ENCODE measurements at places on chromosomes 4 and X.

- no peak for DNase-seq
Observed at GRCh38 chr4:11468901-11469300, 40.2 kb upstream of the HS3ST1 start.

DNA sequence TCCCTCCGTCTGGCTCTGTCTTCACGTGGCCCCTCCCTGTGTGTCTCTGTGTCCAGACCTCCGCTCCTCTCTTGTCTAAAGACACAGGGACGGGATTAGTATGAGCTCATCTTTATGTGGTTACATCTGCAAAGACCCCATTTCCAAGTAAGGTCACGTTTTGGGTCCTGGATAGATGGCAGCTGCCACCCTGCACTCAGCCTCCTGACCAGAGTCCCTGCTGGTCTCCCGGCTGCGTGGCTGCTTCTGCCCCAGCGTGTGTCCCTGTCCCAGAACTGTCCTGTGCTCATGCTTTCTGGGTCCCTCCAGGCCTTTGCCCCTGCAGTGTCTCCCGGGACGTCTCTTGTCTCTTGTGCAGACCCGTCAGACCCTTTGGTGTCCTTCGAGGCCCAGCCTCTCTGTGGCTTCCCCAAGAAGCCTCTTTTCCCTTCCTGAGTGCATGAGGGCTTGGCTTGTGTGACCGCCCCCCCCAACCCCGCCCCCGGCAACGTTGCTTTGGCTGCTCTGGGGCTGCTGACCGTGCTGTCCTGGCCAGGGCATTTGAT lies 107.3 kb downstream of the PSAPL1 start:
- no peak for DNase-seq

DNA sequence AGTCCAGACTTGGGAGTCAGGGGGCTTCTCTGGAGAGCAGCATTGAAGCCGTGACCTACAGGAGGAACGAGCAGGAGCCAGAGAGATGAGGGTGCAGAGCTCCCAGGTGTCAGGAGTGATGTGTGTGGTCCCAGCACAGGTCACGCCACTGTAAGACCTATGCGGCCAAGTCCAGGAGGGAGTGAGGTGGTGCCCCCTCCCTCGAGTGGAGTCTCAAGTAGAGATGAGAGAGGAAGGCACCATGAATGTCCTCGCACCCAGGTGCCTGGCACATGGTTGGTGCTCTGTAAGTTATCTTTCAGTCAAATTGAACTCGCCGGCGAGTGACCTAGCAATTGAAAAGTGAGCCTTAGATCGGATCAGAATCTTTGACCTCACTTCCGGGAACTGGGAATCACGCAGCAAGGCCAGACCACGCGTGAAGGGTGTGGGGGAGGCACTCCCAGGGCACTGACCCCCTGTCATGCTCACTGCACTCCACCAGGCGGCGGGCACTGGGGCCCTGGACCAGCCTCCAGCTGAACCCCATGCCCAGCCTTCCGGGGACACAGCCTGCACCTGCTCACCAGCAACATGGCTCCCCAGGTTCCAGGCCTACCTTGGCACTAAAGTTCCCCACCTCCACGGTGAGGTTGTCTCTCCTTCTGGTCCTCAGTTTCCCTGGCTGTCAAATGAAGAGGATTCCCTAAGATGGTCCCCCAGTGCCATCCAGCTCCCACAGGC lies 127.4 kb downstream of the HMX1 start:
- no peak for DNase-seq

GRCh38 chrX:132592880-132593279 lies 104.0 kb upstream of the MBNL3 start:
- DNase-seq = peak; percentile 4

GRCh38 chr4:127920521-127920920 lies 39.8 kb downstream of the PLK4 start:
- no peak for DNase-seq

DNA sequence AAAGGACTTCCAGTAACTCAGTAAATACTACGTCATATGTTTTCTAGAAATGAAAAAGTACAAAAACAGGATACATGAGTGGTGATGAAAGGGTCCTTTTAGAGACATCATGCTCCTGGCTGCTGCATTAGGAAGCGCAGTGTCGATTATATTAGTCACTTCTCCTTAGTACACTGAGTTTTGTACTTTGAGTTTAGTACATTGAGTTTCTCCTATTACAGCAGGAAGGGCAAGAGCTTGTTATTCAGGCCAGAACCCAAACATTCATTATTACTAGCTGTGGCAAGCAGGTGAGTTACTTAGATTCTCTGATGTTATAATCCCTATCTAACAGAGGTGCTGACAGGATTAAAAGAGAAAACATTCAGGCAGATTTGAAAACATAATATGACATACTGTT lies 21.3 kb downstream of the RPGR start:
- no peak for DNase-seq

DNA sequence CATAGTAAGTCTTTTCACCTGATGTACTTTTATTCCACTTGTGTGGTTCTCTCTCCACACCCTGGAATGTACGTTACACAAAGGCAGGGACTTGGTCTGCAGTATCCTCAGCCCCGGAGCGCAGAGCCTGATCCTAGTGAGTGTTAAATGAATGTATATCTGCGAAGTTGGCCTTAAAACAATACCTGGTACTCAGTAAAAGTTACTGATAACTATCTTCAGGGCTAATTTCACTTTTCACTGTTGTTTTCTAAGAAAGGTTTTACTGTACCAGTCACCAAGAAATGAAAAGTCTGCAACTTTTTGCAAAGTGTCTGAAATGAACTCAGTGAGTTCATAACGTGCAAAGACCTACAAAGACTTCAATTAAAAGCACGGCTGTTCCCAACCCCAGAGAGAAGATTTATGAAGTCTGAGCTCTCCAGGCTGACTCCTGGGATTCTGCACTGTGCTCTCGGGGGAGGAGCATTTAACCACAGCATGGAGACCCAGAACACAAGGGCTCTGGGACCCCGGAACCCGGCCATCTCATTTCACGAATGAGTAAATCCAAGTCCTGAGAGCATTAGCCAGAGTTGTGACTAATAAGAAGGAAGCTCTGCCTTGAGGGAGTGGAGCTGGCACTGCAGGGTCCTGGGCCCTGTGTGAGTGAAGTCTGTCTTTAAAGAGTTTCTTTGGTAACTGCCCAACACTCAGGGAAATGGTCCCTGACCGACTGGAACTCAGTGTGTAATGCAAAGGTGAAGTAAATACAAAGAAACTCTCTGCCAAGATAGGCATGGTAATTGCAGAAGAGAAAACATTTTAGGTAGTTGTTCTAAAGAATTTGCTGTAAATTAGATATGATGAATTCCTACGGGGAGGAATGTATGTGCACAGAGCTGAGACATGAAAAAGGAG lies 165.8 kb downstream of the NSUN7 start:
- no peak for DNase-seq

DNA sequence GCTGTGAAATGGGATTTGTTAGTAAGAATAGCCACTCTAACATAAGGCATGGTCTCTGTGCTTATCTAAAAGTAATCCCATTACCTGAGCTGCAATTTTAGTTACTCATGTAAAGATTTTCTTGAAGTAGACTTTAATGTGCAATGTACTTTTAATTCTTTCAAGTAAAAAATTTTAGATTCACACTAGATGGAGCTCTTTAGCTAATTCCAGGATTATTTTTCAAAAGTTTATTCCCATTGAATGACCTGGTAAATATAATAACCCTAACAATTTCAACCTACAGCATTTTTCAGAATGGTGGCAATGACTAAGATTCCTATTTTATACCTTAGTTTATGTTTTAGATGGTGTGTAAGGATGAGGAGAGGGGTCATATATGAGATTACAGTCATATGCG lies 18.1 kb downstream of the USP38 start:
- no peak for DNase-seq

DNA sequence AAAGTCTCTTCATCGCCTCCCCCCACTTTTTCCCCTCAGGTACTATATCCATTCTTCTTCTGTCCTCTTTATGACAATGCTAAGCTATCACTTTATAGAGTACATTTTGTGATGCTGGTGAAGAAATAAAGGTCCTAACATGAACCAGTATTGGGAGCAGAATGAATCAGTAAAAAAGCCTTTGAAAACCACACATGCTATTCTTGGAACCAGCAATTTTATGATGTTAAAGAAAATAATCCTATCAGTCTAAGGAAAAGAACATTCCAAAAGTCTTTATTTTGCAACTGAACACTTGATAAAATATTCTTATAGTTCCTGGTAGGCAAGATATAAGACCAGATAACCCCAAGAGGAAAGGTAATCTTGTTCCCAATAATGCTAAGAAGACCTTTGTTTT lies 107.8 kb upstream of the MCF2 start:
- no peak for DNase-seq

DNA sequence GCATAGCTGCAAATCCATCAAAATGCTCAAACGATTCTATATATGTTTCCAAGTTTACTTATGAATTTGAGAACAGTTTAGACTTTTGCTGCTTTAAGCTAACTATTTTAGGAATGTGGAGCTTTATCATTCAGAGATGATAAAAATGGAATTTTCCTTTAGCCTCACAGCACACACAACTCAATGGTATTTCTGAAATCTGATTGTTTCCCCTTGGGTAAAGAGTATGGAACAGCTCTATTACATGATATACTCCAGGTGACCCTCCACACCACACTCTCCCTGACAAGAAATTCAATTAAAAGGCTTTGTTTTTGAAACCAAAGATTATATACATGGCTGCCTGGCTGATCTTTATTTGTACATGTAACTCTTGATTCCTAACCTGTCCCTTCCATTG lies 120.0 kb downstream of the LUZP4 start:
- DNase-seq = no peak

DNA sequence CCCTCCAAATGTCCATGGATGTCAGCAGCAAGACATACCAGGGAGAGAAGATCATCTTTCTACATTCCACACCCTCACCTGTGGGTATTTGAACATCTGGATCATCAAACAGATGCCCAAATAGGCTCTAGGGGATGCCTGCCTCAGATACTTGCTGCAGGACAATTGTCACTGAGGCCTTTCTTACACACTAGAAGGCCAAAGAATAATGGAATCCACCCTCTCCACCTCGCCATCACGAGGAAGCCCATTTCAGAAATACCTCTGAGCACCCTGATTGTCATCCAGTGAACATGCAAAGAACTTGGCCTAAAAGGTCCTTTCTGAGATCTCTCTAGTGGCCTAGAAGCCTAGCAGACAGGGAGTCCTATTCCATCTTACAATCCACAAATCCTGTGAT lies 6.9 kb upstream of the KIAA1210 start:
- DNase-seq = no peak

- no peak for DNase-seq
Observed at GRCh38 chrX:39551762-39552161, 546.0 kb downstream of the BCOR start.

- no peak for DNase-seq
Observed at GRCh38 chr4:113212613-113213012, 163.2 kb downstream of the ANK2 start.

DNA sequence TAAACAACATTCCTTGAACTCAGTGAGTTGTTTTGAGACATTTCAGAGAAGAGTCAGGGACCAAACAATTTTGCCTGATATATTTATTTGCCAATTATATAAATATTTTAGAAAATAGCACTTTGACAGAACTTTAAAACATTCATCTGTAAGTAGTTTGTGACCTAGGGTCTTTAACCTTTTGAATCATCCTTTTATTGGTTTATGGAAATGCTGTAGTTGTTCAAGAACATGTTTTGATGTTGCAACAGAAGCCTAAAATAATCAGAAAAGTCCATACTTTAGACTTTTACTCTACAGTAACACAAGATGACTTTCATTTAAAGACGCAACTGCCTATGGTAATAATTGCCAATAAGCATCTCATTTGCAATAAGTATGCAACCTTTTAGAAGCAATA lies 43.0 kb downstream of the CXCL1 start:
- DNase-seq = no peak

DNA sequence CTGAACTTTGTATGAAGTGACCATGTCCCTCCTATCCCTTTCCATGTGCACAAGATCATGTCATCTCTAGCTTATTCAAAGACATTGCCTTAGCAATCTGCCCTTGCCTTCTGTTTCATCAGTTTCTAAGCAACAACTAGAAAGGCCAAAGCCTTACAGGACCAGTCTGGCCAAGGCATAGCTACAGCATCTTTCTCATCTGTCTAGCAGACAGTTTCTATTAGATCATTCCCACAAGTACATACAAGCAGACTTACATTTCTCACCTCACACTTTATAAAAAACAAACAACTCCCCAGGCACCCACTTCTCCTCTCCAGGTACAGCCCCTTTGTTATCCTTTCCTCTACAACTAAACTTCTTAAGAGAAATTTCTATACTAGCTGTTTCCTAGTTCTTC lies 188.7 kb upstream of the AADAT start:
- no peak for DNase-seq

- no peak for DNase-seq
Observed at GRCh38 chr4:141220271-141220670, 424 bp upstream of the ZNF330 start.

- DNase-seq = peak; percentile 56
Observed at GRCh38 chr4:183840311-183840710, 64.8 kb upstream of the STOX2 start.

- no peak for DNase-seq
Observed at GRCh38 chr4:77344001-77344400, 187.0 kb downstream of the CCNG2 start.

- DNase-seq = no peak
Observed at GRCh38 chr4:170420255-170420693, 330.5 kb upstream of the AADAT start.
